ENCODE measurements at places on chromosomes 1 and 21.

GRCh38 chr1:152783095-152783494 is 3.0 kb upstream of the LCE1E start:
- no peak for DNase-seq

- DNase-seq, result no peak
These were observed 7.5 kb upstream of the LAMC2 start for GRCh38 chr1:183178545-183178944.

DNA sequence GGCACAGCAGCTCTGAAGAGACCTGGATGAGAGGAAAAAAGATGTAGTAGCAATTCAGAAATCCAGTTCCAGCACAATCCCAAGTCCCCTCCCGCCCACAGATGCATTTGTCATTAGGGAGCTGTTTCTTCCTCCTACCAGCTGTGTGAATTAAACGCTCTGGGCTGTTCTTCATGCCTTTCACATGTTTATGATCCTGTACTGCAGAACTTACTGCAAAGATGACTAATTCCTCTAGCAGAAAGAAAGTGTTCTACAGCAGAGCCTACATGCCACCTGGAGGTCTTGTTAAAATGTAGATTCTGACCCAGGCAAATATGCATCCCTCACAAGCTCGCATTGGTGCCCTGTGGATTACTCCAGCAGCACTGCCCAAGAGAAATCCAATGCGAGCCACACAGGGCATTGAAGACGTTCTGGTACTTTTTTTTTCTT is 6.5 kb downstream of the ENO1 start:
- no peak for DNase-seq

GRCh38 chr1:212466437-212466836 is 33.7 kb downstream of the NENF start:
- no peak for DNase-seq

GRCh38 chr1:27446496-27447020 is 43.4 kb downstream of the WASF2 start:
- DNase-seq, result no peak

DNA sequence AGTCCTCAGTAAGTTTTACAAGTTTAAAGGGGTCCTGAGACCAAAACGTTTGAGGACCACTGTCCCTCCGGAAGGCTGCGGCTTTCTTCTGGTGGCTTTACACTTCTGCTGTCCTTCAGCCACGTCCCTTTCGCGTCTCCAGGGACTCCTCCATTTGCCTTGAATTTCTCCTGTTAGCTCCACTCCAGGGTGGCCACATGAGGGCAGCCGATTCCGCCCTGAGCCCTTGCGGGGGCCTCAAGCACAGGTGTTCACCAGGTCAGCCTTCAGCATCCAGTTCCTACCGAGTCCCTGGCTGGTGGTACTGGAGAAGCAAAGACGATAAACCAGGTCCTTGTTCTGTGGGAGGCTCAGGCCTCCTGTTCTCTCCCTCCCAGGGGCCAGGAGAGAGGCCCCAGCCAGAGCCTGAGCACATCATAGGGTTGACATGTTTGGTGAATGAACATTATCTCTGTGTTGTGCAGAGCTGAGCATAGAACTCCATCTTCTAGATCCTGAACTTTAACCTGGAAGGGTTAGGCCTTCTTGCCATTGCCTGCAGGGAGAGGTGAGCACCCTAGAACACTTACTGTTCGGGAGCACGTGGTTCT is 27.4 kb upstream of the COQ8A start:
- DNase-seq, result no peak

Measured in T-helper 1 cell (primary cell).